ENCODE measurements at places on chromosomes 12 and 14. TPM values are rescaled to one million over a fixed set of nuclear protein-coding genes. Genes with fewer than 3 reads are reported as not detected.

Gene MEG3
- not detected for total RNA-seq

Gene OR11H6
- total RNA-seq: not detected

Gene LMNTD1
- total RNA-seq: not detected

Gene TRMT61A
- 13.2 TPM for total RNA-seq

Gene RHEBL1
- 21.9 TPM for total RNA-seq

Gene CLEC2B
- total RNA-seq: 26.7 TPM

All from natural killer cell treated with Interleukin-12 subunit alpha and Interleukin-12 subunit beta and Interleukin-15 and Interleukin-18, amount 100 ng/mL, for 72 hours (primary cell).